Activated effector memory CD4-positive, alpha-beta T cell treated with anti-CD3 and anti-CD28 coated beads, Interleukin-2, amount 50 U/mL, for 16 hours (primary cell): ENCODE measurements at places on chromosomes 3 and 15.

DNA sequence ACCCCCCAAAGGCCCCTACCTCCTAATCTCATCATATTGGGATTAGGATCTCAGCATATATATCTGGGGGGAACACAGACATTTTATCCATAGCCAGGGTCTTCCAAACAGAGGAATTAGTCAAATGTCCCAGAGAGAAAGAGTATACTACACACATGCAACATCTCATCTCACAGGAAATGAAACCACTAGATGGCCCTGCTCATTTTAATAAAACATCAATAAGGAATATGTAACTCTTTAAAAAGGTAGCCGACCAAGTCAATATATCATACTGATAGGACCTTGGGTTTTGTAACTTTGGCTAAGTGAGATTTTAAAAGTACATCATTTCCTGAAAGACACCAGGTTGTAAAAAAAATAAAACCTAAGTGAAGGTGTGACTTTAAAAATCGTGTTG lies 45.6 kb upstream of the THSD4 start:
- no peak for DNase-seq

DNA sequence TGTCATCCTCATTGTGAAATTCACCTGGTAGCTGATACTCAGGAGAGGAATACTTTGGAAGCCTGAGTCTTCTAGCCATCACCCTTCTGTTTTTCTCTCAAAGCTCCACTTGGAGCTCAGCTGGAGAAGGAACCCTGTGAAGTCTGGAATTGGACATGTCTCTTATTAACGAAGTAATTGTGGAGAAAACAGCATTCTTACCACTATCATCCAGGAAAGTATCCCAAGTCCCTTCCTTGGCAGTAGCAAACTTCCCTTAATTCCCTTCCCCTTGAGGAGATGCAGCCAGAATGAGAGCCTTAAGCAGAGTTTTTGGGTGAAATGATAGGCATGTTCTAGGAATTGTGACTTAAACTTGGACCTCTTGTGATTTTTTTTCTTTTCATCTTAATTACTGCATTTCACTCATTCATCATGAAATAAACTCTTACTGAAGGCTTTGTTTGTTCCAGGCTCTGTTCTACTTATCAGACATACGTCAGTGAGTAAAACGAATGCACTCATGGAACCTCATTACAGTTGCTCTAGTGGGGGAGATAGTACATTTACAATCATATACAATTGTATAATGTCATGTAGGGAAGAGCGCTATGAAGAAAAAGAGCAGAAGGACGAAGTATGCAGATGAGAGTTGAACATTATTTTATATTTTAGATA lies 30.5 kb upstream of the TCF12 start:
- no peak for DNase-seq

DNA sequence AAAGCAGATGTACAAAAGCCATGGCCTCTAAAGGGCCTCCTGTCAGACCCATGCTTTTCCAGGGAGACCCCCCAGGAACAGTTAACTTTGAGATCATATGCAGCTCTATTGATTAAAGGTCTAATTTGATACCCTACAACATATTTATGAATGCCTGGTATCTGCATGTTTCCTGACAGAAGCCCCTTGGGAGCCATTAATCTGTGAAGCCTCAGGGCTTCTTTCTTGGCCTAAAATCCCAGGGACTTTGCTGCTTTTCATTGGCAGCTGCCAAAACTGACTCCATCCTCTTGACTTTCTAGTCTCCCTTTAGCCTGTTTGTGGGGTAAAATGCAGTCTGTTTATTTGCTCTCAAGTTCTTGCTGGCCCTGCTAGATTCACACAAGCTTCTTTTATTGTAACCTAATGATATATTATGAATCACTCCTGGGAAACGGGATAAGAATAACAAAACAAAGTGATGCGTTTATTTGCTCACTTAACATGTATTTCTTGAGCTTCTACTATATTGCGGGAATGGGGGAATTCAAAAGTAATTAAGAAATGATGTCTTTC lies 257.0 kb downstream of the LSAMP start:
- DNase-seq = no peak

- no peak for DNase-seq
These were observed 121.8 kb downstream of the SSR3 start for GRCh38 chr3:156433138-156433537.

DNA sequence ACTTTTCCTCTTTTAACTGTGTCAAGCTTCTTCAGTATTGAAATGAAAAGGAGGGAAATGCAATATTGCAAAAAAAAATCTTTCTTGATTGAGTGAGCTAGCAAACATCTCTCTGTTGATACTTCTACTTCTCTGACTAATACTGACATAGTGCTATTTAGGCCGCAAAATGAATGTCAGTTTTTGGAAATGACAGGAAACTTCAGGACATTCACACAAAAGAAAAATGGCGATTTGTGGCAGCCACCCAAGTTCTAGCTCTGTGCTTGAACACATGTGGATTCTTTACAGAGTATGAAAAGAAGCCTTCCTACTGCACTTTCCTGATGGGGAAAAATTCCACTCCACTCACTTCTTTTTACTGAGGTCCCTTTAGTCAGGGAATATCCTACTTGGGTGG lies 486.8 kb upstream of the ALCAM start:
- DNase-seq = no peak

DNA sequence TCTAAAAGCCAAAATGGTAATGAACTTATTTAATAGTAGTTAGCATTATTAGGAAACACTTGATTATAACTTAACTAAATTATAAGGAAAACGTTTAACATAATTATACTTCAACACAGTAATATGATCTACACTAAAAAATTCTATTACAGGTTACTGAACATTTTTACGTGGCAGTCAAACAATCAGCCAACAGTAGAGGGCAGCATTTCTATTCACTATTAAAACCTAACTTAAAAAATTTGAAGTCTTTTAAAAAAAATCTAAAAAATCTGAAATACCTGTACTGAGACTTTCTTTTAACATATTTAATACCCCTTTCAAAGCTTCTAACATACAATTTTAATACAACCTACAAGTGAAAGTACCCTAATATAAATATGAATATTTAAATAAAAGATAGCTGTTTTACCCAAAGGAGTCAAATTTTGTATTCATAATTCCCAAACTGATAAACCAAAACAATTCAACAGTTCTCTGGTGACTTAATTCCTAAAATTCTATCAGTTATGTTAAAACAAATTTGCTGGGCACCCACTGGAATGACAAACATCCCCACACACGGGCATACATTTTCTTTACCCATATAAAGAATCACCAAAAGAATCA lies 41.5 kb downstream of the DLG1 start:
- DNase-seq = no peak

DNA sequence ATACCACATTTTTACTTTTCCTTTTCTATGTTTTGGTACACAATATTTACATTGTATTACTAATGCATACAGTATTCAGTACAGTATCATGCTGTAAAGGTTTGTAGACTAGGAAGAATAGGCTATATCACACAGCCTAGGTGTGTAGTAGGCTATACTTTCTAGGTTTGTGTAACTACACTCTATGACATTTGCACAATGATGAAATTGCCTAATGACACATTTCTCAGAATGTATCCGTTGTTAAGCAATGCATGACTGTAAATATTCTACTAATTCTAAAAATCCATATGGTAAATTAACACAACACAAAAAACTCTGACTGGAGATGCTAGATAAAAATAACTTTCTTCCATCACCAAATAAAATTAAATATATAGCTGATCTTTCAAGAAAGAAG lies 16.2 kb downstream of the NEDD4 start:
- no peak for DNase-seq

GRCh38 chr3:4036046-4036445 lies 236.8 kb downstream of the LRRN1 start:
- no peak for DNase-seq

DNA sequence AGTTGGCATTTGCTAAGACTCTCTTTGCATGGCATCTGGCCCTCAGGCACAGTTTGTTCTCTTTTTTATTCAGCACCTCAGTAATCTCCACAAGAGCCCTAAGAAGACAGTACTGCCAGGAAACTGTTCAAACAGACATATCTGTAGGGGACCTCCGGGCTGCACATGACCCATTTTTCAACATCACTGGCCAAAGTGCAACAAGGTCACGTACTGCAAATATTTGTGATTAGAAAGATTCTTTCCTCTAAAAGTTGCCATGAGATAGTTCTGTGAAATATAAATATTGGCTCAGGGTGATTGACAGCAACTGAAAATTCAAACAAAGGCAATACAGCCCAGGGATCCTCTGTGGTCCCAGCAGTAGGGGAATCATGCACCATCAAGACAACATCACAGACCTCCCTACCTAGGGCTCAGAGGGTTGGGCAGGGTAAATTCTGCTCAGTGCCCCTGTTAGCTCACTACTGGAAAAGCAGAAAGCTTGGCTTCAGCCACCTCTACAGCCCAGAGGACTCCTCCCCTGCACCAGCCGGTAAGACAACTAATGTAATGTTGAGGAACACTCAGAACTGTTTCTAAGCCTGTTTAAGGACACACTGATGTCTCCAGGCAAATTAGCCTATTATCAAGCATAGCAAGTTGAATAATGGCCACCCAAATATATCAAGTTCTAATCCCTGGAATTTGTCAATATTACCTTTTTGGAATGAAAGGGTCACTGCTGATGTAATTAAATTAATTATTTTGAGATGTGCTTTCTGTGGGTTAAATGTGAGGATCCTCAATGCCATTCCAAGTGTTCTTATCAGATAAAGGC lies 117.4 kb upstream of the LPP start:
- no peak for DNase-seq

DNA sequence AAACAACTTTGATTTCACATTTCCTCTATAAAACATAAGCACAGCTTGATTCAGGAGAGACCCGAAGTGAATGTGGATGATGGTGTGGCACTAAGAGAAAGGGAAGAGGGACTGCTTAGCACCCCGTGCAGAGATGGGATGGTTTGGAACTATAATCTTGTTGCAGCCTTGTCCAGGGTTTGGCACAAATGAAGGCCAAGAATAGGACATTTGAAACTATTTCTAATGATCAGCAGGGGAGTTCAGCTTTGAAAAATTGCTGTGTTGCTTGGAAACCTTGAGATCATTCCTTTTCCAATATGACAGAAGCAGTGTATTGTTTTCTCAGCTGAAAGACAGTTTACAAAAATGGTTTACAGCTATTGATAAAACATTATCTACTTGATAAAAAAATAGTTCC lies 49.7 kb downstream of the ASB7 start:
- no peak for DNase-seq

DNA sequence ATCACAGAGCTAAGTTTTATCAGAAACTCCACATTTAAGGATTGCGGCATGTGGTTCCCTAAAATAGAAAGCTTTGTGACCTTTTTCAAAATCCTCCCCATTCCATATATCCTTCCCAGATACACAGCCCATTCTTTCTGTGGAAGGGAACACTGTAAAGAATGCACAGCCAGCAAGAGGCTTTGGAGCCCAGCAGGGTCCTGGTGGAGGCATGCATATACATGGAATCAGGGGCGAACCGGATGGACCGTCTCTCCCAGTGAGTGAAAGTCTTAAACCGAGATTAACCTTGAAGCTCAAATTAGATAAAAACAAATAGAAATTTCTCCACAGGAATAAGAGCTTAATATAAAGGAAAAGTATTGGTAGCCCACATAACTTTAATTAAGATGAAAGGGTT lies 436.2 kb upstream of the MDFIC2 start:
- no peak for DNase-seq

DNA sequence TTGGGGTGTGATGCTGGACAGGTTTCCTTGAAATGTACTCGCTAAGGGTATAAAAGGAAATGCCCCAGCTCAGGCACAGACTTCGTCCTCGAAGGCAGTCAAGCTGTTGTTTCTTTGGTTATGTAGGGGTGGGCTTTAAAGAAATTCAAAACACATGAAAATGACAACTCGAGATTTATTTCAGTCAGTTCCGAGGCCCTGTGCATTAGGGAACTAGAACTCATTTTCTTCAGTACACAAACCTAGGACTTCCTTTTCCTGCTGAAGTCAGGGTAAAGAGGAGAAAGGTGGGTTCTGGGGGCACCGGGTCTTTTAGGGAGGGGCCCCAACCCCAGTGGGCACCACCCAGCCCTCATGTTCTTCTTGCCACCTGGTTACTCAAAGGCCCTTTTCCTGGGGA lies 7.7 kb downstream of the CCR9 start:
- DNase-seq = no peak

DNA sequence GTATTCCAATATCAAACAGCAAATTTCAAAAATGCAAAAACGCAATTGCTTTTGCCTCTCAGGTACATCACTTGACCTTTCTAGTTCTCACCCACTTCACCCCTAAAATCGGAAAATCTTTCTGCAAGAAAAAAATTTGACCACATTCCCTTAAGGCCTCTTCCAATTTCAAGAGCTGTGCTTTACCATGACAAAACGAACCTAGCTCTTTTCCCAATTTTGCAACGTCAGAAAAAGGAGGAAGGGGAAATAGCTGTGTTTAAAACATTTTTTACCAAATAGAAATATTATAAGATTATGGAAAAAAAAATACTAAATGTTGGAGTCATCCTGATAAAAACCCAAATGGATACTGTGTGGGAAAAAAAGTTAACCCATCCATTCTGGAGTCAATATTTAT lies 1.1 kb upstream of the NR2C2 start:
- no peak for DNase-seq

DNA sequence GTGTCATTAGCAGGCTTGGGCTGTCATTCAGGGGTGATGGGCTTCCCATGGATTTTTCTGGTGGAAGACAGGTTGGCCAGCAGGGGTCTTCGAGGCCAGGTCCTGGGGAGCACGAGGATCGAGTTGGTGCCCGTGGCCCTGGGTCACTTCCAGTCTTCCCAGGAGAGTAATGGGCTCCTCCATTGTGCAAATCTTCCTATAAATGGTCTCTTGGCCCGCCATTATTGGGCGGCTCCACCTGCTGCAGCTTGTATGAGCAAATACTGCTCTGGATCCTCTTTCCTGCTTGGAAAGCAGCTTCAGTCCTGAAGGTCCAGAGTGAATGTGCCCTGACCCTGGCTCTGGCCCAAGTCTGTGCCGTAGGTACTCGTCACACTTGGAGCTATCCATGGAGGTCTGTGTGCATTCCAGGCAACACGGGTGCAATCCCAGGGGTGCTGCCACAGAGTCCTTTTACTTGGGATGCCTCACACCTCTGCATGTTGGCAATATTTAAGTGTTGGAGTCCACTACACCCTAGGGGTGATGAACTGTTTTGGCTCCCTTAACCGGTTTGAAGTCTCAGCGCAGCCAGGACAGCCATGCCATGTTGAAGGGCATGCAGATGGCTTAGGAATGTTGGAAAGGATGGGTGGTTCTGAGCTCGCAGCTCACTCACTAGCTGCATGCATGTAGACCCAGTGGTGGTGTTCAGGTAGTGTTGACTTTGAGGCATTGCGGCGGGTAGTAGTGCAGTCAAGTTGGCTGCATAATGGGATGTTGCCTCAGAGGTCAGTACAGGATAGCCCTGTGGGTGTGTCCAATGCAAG lies 97.6 kb downstream of the SNRPN start:
- DNase-seq = no peak

- no peak for DNase-seq
These were observed 47.1 kb downstream of the CDC25A start for GRCh38 chr3:48140936-48141603.
